CD4-positive, alpha-beta T cell treated with Interleukin-6 for 4 hours (primary cell): ENCODE measurements at places on chromosomes 7 and 10.

GRCh38 chr10:122045212-122045611, 56.2 kb downstream of the TACC2 start:
- DNase-seq: no peak

DNA sequence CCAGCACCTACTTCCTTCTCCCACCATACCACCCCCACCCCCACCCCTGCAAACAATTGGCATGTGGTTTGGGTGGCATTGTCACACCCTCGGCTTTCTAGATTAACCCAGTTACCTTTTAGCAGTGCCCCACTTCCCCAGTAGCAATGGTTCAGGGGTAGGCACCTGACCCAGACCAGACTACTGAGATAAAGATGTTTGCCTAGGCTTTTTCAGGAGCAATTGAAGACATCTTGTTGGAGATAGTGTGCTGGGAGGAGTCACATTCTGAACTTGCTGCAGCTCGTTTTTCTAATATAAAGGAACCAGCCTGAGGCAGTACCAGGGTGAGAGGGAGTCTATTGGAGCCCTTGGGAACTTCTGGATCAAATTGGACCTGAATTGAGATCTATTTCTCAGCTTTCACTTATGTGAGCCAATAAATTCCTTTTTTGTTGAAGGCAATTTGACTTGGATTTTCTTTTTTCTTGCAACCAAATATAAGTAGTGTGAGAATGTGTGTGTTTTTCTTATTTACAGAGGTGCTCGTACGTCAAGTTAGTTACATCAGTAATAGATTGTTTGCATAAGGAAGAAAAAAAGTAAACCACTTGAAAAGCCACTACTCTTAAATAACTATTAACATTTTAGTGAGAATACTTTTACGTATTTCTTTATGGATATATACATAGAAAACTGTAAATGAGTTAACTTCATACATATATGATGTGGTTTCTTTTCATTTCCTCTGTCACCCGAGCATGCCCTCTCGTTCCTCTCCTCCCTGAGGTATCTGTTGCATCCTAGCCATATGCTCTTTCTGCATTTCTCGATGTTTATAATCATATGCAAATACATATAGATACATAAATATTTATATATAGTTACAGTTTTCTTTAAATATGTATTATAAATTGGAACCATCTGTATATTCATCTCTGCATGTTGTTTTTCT, 38.0 kb downstream of the RAB18 start:
- DNase-seq: peak; percentile 16

DNA sequence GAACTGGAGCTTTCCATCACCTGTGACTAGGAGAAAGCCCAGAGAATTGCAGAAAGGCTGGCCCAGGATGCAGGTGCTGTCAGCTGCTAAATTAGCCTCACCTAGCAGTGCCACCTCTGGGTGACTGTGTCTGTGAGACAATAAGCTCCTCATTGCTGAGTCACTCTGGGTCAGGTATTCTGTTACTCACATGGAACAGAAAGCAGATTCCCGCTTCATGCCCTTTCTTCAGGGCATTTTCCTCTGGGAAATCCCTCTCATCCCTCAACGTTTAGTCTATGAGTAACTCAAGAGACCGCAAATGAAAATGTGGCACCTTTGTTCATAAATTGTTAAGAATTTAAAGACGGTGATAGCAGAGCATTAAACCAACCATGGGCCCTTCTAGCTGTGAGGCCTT, 184.0 kb downstream of the ADAM12 start:
- no peak for DNase-seq

- no peak for DNase-seq
Measured at GRCh38 chr10:78628976-78629375, 439.8 kb upstream of the ZMIZ1 start.

DNA sequence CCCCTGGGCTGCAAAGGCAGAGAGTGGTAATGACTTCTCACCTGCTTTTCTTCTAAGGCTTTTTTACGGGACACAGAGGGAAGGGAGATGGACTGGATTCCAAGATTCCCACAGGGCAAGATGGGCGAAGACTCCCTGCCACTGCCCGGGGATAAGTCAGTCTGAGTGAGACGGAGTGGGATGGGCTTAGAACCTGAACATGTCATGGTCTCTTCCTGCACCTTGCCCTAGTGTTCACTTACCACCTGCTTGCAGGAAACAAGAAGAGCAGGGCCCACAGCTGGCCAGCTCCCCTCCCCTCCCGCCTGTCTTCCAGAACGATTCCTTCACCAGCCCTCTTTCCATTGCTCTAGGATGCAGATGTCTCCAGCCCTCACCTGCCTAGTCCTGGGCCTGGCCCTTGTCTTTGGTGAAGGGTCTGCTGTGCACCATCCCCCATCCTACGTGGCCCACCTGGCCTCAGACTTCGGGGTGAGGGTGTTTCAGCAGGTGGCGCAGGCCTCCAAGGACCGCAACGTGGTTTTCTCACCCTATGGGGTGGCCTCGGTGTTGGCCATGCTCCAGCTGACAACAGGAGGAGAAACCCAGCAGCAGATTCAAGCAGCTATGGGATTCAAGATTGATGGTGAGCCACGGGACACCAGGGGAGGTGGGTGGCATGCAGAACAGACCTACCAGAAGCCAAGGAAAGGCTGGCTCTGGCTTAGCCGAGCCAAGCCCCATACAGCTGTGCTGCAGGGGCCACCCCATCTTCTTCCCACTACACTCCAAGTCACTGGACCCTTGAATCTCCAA, 1.3 kb downstream of the SERPINE1 start:
- no peak for DNase-seq

DNA sequence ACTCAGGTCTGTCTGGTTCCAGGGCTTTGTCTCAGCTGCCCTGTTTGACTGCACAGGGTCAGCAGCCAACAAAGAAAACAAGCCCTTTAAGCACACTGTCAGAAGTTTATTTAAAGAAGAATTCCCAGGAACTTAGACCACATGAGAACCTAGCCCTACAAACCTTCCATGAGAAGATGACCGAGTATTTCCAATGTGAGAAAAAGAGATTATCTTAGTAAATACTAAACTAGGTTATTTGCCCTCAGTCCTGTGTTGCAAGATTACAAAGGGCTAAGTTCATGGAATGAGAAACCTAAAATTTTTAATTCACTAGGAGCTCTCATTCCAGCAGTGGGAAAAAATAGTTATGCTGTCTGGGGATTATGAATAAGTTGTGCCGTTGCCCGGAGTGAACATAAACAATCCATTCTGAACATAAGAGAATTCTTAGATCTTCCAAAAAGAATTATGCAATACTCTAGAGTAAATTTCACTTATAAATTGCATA, 46.7 kb downstream of the NOC3L start:
- DNase-seq: no peak

- DNase-seq: no peak
Measured at GRCh38 chr7:141355032-141355431, 196.2 kb upstream of the AGK start.

- DNase-seq: no peak
Measured at GRCh38 chr7:1761097-1761496, 91.0 kb downstream of the ELFN1 start.

DNA sequence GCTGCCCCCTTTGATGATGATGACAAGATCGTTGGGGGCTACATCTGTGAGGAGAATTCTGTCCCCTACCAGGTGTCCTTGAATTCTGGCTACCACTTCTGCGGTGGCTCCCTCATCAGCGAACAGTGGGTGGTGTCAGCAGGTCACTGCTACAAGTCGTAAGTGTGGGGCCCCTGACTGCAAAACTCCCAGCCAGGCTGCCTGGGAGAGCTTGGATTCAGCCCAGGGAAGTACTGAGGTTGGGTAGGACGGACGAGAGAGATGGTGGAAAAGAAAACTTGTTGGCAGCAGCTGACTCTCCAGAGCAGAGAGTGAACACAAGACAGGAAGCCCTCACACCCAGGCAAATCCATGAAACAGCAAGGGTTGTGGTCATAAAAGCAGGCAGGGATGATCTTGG, 1.3 kb downstream of the PRSS2 start:
- no peak for DNase-seq

DNA sequence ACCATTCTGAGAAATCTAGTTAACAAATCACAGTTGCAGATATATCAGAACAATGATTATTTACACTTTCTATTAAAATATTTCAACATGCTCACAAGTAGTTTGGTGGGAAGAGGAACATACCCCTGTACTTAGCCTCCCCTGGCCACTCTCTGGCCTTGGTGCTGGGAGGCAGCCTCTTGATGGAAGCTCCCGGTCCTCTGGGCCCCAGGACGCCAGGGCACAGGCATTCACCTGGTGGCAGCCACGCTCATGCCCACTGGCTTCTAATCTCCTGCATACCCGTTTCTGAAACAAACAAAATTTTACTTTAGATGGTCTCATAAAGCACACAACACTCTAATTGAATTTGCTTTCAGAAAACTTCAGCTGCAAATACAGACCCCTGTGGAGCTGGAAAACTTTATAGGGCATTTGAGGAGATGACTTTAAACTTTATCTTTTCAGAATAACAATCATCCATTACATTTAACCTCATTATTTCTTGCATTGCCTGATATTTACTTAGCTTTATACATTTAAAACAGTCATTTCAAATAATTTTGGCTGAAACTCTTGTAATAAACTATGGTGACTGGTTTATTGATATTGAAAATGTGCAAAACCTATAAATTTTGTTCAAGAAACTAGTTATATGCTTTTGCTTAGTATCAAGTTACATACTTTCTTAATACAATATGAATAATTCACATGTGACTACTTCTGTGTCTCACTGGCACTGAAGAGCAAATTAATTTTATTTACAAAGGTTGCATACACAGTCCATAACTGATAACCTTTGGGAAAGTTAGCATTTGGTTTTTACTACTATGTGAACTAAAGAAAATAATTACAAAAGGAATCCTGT, 30.8 kb downstream of the C10orf143 start:
- no peak for DNase-seq

- DNase-seq: no peak
Measured at GRCh38 chr7:84102213-84102612, 92.4 kb downstream of the SEMA3A start.

DNA sequence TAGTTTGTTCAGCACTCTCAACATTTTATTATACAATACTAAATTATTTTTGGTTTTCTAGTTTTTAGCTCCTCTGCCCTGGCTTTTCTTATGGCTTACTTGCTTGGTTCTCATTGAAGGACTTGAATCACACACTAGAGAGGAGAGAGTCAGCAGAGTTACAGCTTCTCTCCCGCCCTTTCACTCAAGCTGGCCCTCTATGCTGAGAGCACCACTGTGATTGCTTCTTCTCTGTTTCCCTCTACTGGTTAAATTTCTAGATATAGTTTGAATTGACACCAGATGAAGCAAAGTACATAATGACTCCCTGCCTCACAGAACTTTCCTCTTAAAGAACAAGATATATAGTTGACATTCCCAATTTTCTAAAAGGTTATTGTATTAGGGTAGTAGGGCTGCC, 767.3 kb upstream of the SORCS1 start:
- no peak for DNase-seq

GRCh38 chr10:108521827-108522492, 1357.5 kb upstream of the SORCS1 start:
- DNase-seq: no peak

GRCh38 chr10:61750943-61751471, 88.3 kb downstream of the CABCOCO1 start:
- DNase-seq: peak; percentile 77

DNA sequence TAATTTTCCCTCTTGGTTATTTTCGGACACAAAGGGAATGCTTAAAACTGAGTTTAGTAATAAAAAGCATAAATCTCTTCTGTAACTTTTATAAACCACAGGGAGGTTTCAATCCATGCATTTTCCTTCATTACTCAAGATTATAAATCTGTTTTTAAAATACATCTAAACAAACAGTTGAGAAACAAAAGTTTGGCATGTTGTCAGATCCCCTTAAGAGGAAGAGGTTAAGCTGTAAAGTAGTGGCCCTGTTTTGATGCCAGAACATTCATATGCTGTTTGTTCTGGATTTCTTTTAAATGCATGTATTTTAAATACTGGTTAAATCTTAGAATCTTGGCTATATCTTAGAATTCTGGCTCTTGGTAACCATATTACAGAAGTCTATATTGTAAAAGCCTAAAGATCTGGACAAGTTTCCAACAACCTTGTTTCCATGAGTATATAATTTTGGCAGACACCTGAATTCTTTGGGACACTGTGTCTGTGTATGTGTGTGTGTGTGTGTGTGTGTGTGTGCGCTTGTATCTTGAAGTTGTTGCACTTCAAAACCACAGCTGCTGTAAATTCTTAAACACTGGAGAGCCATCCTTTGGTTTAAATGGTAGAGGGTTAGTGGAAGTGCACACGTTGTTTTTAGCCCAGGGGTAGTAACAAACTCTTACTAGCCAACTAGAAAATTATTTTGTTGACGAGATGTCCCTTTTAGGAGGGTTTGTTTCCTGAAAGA, 6.8 kb upstream of the SEMA4G start:
- DNase-seq: no peak

DNA sequence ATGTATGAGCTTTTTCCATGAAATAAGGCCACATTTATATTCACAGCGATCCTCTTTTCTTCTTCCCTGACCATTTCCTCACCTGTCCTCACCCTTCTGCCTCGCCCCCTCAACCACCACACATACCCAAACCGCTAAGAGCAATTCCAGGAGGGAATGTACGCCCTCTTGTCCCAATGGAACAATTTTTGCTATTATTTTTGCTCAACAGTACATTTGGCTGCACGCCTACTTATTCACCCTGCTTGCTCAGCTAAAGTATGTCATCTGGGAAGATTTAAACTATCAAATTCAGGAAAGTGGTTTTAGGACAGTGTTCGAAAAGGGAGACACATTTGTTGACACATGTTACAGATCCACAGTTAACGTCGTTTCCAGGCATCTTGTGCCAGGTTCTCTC, 252.7 kb downstream of the NEBL start:
- DNase-seq: no peak

DNA sequence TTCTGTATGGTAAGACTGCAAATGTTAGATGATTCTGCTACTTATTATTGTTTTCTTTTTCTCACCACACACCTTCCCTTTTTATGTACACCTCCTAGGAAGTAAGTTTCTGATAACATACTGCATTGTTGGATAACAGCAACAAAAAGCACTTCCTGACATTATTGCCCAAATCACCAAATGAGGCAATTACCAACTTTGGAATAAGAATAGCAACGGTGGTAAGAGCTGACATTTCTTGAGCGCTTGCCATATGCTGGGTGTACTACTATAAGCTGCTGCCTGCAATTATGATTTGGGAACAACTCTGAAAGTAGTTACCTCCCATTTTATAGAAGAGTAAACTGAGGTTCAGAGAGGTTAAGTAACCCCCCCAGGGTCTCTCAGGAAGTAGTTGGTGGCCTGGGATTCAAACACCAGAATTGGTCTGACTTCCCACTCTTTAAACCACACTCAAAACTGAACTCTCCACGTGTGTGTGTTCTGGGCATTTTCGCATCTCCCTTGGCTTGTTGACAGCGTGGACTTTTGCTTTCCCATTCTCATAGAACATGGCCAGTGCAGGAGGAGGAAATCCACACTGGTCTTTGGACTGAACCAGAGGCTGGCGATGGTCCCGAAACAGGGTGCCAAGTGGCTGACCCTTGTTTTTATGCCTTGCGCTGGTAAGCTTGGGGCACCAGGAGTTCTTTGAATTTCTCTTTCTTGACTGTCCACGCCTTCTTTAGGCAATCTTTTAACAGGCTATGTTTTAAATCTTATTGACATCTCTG, 71.4 kb downstream of the TCF7L2 start:
- DNase-seq: no peak

GRCh38 chr7:134031835-134032617, 95.1 kb upstream of the LRGUK start:
- DNase-seq: no peak

GRCh38 chr10:24606021-24606420, 117.7 kb downstream of the ARHGAP21 start:
- DNase-seq: no peak
